ENCODE measurements at places on chromosomes 4 and X.

GRCh38 chrX:37786624-37787422 lies 7.0 kb downstream of the CYBB start:
- DNase-seq, result no peak

- no peak for DNase-seq
Observed at GRCh38 chr4:169348541-169348940, 77.8 kb upstream of the SH3RF1 start.

- DNase-seq, result no peak
Observed at GRCh38 chrX:27599928-27600327, 9.8 kb downstream of the DCAF8L2 start.

DNA sequence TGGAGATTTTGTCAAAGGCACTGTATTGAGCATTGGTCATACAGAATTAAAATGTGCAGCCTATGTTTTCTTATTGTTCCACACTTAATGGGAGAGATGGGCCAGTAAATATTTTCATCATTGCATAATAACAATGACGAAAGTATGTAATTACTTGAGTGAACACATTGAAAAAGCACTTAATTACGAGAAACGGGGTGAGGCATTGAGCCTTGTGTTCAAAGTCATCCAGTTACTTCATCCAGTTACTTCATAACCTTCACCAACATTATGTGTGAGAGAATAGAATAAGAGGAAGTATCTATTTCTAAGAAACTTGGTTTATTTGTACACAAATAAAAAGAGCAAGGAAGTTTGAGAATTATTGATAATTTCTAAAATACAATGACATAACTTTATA lies 1427.0 kb downstream of the ADGRL3 start:
- no peak for DNase-seq

DNA sequence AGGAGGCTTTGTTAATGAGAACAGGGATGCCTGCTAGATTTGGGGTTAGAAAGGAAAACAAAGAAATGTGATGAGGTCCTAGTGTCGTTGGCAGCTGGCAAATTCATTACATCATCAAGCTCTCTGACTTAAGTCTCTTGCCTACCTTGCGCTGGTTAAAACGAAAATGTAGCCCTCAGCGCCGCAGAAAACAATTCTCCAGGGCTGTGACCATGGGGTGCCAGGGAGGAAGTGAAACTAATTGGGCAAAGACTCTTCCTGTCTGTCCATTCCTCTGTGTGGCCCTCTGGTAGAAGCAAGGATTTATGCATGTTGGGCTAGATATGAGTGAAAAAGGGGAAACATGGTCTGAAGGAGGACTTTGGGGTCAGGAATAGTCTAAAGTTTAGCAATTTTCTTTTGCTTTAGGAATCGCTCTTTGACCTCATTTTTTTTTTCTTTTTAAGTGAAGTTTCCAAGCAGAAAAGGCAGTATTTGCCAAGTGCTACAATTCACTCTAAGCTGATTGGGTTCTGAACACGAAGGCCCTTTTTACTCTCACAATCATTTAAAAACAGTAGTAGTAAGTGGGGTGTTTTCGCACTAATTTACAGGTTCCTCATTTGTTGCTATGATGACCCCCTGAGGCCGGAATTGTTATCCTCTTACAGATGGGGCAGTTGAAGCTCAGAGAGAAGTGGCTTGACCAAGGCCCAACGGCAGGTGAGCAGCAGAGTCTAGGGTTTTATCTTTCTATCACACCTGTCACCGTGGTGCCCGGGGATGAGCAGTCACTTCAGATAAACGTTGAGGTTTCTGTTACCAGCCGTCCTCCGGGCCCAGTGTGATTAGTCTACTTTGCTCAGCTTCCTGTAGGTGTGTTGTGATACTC lies 27.3 kb upstream of the CHRNA9 start:
- DNase-seq, result no peak

- no peak for DNase-seq
Observed at GRCh38 chrX:111101580-111101979, 5.6 kb downstream of the PAK3 start.

GRCh38 chr4:22498866-22499265 lies 17.0 kb downstream of the ADGRA3 start:
- DNase-seq, result no peak

GRCh38 chrX:16834806-16835205 lies 35.4 kb downstream of the RBBP7 start:
- DNase-seq, result no peak

- no peak for DNase-seq
Observed at GRCh38 chr4:37816006-37816405, 10.5 kb upstream of the PGM2 start.
